ENCODE measurements at places on chromosomes 6 and 20.

GRCh38 chr20:39960522-39961428 lies 728.3 kb downstream of the MAFB start:
- no peak for DNase-seq

DNA sequence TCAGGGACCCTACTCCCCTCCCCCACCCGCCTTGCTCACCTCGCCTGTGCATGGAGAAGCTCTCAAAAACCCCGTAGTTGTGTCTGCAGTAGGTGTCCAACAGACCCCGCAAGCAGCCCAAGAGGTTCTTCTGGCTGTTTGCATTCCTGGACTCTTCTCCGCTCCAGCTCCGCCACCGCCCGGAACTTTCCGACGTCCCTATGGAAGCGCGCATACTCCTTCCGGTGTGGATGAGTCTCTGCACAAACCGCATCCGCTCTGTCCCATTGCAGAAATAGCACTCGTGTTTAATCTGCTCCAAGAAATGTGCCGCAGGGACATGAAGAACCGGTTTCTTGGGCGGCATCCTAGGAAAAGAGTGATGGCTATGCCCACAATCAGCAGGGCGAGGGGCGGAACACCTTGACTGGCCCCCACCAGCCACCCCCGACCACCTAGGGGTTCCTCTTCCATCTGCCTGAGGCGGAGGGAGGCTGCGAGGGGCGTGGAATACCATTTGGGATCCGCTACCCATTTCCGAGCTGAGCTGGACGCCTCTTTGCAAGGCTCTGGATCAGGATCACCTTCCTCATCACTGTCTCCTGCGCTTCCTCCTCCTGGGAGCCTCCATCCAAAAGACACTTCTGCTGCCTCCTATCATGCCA lies 20.2 kb downstream of the HLA-DRA start:
- no peak for DNase-seq

- DNase-seq: no peak
Measured at GRCh38 chr6:19805129-19805481, 32.1 kb upstream of the ID4 start.

DNA sequence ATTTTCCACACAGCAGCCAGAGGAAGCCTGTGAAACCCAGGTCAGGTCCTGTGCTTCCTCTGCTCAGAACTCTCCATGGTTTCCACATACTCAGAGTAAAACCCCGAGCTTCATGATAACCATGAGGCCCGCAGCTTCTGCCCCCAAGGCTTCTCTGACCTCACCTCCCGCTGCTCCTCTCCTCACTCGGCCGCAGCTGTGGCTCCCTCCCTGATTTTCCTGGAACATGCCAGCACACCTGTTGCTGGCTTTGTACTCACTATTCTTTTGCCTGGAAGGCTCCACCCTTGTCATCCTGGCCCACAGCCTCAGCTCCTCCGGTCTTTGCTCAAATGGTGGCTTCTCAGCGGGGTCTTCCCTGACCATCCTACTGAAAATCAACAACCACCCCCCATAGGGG lies 341.7 kb downstream of the PREX1 start:
- DNase-seq: no peak

DNA sequence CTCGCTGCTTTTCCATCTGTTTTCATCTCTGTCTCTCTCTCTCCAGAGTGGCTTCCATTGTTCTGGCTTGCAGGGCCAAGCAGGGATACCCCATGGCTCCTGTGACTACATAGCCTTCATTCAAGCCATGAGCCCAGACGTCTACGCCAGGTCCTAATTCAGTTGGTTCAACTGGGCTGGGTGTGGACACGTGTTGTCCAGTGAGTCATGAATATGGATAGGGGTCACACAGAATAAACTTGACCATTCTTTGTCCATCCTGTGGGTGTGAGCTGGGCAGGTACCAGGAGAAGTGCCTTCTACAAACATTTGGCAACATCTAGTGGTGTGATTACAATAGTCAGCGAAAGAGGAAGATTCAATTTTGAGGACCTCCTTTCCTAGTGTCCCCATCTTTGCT lies 96.9 kb upstream of the ARMC2 start:
- no peak for DNase-seq

DNA sequence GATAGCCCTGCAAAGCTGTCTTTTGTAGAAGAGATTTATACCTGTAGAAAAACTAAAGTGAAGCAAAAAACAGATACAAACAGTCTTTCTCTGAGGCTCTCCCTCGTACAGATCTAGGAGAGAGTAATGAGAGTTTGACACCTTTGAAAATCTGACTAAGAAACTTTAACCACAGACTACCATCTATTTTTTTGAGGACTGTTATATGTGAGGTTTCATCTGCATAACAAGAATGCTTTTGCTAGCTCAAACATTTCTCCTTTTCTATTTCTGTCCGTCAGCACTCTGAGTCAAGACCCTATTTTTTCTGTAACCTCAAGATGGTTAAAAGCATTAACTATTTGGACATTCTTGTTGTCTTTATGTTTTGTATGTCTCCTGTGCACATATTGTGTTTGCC lies 193.0 kb downstream of the BTBD3 start:
- no peak for DNase-seq

DNA sequence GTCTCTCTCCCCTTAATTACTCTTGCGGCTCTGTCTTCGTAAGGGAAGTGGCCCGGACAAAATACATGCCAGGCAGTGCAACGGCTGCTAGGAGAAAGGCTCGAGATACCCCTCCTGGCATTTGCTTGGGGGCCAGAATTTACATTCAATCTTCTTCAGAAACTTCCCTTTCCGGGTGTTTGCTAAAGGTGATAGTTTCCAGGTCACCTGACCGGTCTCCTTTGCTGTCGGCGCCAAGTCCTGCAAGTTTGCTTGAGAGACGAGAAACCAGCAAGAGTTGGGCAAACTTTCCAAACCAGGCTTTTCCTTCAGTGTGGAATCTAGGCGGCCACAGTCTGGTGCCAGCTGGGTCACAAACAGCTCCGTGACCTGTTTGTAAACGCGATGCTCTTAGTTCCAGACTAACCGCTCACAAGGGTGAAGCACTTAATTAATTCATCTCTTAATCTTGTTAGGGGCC lies 563 bp upstream of the SRSF3 start:
- peak; percentile 29 for DNase-seq
